ENCODE measurements at places on chromosomes 2 and 18.

DNA sequence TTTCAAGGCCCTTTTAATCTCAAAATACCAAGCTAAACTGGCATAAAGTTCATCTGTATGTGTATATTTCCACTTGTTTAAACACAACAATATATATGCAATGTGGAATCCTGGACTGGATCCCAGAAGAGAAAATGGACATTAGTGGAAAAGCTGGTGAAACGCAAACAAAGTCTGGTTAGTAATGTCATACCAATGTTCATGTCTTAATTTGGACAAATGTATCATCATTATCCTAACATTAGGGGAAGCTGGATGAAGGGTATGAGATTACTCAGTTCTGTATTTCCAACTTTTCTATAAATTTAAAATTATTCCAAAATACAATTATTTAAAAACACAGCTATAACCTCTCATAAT, 3.8 kb downstream of the SP3 start:
- no peak for DNase-seq

- DNase-seq: no peak
These were observed 628 bp downstream of the OTOS start for GRCh38 chr2:240139666-240140393.

GRCh38 chr2:219280651-219281050, 1.5 kb downstream of the DNAJB2 start:
- DNase-seq: no peak

GRCh38 chr2:105487142-105488069, 88.6 kb upstream of the FHL2 start:
- DNase-seq: peak; percentile 83

DNA sequence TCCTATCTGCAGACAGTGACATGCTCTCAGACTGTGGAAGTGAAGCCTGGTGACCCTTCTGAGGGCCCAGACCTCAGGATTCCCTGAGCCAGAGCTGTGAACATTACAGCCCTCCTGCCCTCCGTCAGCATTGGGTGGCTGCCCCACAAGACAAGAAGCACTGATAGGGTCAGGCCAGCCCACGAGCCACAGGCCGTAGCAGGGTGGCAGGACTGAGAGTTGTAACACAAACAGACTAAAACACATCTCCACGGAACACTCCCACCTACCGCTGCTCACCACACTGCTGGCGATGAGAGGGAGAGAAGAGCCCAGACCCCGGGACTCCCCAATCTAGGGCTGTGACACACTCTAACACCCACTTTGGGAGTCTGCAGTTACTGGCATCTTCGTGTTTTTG, 264.8 kb upstream of the FSIP2 start:
- no peak for DNase-seq

- no peak for DNase-seq
These were observed 149.4 kb downstream of the EPHA4 start for GRCh38 chr2:221422516-221423209.

- DNase-seq: no peak
These were observed 33.6 kb downstream of the INPP5D start for GRCh38 chr2:233093721-233094120.

DNA sequence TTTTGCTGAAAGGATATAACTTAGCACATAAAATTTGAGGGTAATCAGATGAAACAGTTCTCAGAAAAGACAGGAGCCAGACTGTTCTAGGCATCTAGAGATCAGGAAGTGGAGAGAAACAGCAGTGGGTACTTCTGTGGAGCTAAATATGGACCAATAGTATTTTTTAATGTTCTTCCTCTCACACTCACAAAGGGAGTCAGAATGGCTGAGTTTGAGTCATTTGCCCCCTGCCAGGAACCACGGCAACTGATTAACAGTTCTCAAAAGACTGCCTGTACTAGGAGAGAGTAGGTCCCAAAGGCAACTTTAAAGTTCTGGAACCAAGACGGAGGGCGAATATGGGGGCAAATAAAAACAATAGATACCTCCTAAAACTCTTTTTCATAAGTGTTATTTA, 107.5 kb downstream of the GULP1 start:
- peak; percentile 66 for DNase-seq

DNA sequence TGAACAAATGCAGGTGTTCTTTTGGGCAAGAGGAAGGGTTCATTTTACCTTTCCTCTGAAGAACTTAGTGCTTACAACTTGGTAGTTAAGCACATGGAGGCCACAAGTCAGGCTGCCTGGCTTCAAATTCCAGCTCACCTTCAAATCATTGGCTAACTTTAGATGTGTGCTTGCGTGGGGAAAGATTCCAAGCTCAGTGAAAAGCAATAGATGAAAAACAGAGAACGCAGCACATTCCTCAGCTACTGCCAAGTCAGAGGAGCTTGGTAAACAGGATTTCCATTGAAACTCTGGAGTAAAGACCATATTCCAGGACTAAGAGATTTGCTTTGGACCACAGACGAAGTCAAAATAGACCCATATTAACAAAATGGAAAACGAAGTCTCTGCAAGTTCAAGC, 96.3 kb upstream of the ASB18 start:
- DNase-seq: peak; percentile 12

GRCh38 chr2:214193943-214194342, 216.9 kb upstream of the VWC2L start:
- DNase-seq: peak; percentile 85

GRCh38 chr2:217806482-217806765, 196.4 kb downstream of the TNS1 start:
- no peak for DNase-seq

DNA sequence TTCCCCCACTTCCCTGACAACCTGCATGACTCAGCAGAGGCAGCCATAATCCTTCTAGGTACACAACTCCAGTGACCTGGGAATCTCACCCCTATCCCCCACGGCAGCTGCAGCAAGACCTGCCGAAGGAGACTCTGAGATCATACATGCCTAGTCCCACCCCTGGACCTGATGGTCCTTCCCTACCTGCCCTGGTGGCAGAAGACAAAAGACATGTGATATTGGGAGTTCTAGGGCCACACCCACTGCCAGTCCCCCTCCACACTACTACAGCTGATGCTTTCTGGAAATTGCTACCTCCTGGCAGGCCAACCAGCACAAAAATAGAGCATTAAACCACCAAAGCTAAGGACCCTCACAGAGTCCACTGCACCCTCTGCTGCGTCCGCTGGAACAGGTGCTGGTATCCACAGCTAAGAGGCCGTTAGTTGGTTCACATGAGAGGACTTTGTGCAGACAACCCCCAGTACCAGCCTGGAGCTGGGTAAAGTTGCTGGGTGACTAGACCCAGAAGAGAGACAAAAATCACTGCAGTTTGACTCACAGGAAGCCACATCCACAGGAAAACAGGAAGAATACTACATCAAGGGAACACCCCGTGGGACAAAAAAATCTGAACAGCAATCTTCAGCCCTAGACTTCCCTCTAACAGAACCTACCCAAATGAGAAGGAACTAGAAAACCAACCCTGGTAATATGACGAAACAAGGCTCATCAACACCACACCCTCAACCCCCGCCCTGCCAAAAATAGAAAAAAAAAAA, 12.5 kb downstream of the MARCO start:
- DNase-seq: no peak

GRCh38 chr2:73997813-73998212, 13.1 kb downstream of the TET3 start:
- DNase-seq: no peak

GRCh38 chr2:207681431-207681830, 30.0 kb upstream of the CCNYL1 start:
- DNase-seq: no peak

DNA sequence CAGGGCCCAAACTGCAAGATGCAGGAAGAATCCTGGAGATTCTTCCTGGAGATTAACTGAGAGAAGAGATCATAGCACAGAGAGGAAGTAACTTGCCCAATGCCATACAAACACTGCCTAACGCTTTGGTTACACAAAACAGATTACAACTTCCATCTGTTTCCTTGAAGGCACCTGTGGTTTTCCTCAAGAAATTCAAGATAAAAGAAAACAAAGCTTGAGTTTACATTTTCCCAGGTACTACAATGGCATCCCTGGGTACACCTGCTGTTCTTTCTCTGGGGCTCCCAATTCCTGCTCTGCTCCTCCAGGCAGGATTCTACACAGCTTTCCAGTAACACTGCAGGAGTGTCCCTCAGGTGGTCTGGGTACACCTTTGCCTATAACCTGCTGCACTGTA, 781.9 kb upstream of the ID2 start:
- DNase-seq: no peak

DNA sequence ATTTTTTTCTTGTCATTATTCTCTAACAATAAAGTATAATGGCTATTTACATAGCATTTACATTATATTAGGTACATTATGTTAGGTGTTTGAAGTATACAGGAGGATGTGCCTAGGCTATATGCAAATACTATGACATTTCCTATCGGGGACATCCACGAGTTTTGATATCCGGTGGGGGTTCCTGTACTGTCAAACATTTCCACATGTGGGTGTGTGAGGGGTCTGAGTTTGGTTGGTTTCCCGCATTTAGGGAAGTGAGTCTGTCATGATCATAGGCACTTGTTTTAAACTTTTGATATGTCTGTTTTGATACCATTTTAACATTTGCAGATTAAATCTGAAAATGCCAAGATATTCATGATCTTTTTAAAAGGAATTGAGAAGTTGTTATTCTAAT, 76.0 kb downstream of the CEP192 start:
- no peak for DNase-seq

DNA sequence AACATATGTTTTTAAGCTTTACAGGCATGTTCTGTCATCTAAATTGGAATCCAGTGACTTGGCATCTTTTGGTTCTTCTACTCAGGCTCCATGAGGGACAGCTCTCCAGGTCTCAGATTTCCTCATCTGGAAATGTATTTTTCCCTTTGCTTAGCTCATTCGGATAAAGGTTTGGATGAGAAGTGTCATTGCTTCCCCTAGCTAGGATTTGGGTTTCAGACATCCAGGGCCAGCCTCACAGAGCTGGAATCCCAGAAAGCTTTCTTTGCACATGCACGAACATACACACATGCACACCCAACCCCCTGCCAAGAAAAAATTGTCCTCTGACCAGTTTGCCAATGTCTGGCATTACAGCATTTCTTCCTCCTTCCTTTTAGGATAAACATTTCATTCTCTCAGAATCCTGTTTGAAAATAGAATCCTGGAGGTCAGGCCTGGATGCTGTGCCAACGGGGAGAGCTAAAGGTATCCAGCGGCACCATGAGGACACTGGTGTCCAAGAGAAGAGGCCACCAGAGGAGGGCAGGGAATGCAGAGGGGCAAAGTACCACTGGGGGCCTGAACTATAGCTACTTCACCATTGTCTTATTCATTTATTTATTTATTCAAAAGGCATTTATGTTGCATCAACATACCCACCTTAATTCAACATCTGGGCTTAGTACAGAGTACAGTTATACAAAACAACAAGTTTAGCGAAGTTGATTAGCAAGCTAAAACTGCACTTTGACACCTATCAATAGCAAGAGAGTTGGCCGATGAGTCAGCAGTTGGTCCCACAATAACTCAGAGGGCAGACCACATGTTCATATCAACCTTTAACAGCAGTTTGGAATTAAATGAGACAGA, 97.9 kb upstream of the ATL2 start:
- DNase-seq: no peak

- no peak for DNase-seq
These were observed 62.5 kb downstream of the FAM228A start for GRCh38 chr2:24237313-24237712.

- no peak for DNase-seq
These were observed 98.1 kb upstream of the BCL2L11 start for GRCh38 chr2:111022633-111023032.

DNA sequence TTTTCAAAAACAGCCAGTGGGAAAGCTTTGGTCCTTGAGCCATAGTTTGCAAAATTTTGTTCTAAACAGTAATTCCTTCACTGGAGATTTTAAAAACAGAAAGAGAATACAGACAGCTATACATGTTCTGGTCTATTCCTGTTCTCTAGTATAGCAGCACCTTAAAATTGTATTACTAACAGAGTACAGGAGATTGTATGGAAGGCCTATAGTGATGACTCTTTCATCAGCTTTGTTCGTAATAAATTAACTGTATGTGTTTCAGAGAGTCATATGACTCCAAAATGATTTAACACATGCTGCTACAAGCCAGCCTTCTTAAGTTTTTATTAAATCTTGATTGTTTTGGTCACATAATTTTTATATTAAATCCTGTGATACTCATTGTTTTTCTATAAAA, 1124.6 kb upstream of the FAM98A start:
- DNase-seq: no peak

DNA sequence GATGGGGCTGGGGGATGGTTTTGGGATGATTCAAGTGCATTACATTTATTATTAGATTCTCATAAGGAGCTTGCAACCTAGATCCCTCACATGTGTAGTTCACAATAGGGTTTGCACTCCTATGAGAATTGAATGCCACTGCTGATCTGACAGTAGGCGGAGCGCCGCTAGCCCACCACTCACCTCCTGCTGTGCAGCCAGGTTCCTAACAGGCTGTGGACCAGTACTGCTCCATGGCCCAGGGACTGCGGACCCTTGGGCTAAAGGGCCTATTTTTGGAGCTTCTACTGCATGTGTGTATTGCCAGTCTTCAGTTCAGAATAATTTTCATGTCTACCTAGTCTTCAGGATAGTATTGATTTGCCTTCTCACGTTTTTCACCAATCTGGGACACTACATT, 165.3 kb upstream of the TWIST2 start:
- DNase-seq: no peak

DNA sequence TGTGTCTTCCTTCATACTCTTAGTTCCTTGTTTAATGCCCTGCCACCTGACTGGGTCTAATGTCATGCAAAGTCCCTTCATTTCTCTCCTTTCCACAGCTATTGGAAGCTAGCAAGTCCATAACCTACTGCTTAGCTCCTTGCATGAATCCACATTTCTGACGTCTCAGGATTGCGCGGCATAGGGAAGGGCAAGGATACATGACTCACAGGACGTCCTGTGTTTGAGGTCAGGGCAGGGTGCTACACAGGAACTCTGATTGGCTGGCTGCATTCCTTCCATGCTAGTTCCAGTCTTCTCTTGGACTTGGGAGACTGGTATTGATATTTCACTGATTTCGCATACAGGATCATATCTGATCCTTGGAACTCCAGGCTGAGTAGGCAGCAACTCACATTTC, 137.9 kb downstream of the CDH2 start:
- peak; percentile 32 for DNase-seq

- DNase-seq: no peak
These were observed at the start of gene VIL1 for GRCh38 chr2:218418717-218419458. Gene VIL1 (plus strand): TSS chr2:218419123. CDS start chr2:218423779, 4,656 bp downstream.

Measured in fibroblast of upper back skin (primary cell).